ENCODE measurements at places on chromosomes 7 and 10.

DNA sequence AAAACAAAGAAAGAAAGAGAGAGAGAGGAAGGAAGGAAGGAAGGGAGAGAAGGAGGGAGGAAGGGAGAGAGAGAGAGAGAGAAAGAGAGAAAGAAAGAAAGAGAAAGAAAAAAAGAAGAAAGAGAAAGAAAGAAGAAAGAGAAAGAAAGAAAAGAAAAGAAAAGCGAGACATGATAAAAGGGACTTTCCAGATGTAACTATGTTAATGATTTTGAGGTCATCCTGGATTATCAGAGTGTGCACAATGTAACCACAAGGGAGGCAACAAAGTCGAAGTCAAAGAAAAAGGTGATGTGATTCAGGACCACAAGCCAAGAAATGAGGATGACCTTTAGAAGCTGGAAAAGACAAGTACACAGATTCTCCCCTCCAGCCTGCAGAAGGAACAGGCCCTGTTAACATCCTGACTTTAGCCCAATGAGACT, 48.9 kb upstream of the PAX2 start:
- DNase-seq = no peak

GRCh38 chr10:86370006-86370585, 3.5 kb upstream of the GRID1 start:
- peak; percentile 42 for DNase-seq

GRCh38 chr10:33799281-33799943, 464.9 kb upstream of the NRP1 start:
- DNase-seq = no peak

DNA sequence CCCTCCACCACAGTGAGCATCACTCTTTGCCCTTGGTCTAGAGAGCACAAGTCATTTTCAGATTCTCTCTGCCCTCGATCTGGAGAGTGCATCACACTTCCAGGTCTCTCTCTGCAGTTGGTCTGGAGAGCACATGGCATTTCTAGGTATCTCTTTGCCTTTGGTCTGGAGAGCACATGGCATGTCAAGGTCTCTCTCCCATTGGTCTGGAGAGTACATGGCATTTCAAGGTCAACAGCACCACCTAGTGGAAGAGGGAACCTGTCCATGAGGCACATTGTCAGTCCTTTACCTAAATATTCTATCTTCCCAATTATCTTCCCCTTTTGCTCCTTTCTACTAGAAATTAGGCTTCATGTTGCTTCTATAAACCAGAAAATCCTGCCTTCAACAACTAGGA, 1139.4 kb downstream of the XPNPEP1 start:
- no peak for DNase-seq

DNA sequence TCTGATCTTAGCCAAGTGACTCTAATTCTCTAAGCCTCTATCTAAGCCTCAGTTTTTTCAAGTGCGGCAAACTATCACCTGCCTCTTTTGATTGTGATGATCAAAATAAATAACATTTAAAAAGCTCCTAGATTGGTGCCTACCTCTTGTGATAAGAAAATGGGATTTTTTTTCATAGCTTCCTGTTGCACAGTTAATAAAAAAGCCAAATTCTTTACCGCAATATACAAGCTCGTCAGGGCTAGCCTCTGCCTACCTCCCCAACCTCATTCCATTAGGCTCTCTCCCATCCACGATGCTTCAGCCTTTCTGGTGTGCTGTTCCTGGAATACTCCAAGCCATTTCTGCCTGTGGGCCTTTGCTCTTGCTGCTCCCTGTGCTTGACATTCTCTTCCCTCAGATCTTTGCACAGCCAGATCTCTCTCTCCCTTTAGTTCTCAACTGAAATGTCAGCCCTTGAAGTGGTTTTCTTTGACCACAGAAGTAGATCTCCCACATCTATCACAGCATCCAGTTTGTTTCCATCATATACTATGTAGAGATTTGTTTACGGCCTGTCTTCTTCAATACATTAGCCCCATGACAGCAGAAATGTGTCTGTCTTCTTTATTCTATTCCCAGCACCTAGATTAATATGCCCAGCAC, 48.8 kb downstream of the SFR1 start:
- DNase-seq = no peak

DNA sequence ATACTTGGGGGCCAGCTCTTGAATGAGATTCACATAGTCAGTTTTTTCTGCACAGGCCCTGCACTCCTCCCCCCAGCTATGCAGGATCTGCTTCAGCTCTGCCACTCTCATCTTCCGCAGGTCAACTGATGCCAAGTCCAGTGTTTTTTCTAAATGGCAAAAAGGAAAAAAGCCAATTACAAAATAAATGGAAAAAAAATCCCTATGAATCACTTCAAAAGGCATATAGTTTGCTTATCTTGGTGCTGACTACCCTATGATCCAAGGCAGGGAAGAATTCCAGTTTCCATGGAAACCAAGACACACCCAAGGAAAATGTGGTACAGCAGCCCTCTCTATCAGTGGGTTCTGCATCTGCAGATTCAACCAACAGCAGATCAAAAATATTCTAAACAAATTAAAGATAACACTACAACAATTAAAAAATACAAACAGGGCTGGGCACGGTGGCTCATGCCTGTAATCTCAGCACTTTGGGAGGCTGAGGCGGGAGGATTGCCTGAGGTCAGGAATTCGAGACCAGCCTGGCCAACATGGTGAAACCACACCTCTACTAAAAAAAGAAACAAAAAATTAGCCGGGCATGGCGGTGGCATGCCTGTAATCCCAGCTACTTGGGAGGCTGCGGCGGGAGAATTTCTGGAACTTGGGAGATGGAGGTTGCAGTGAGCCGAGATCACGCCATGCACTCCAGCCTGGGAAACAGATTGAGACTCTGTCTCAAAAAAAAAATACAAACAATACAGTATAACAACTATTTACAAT, 17.6 kb downstream of the CDNF start:
- no peak for DNase-seq

GRCh38 chr7:80676404-80676803, 38.0 kb downstream of the CD36 start:
- DNase-seq = no peak

DNA sequence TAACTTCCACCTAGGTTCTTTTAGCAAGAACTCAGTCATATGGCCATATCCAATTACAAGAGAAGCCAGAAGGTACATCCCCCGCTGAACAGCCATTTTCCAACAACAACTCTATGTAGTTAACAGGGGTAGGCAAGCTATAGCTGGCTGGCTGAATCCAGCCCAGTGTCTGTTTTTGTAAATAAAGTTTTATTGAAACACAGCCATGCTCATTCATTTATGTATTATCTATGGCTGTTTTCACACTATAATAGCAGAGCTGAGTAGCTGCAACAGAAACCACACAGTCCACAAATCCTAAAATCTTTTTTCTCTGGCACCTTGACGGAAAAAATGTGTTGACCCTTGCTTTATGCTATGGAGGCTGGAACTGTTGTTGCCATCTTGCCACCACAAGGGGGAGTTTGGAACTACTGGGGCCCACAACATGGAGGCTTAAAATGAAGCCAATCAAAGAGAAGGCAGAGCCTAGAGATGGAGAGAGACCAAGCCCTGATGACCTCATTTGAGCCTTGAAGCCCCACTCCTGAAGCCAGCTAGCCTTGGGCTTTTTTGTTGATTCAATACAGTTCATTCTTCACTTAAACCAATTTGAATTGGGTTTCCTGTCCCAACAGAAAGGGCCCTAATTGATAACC, 33.3 kb upstream of the XPNPEP1 start:
- DNase-seq = peak; percentile 68

- peak; percentile 71 for DNase-seq
Measured at GRCh38 chr7:150451833-150452461, 1.5 kb downstream of the GIMAP8 start.

GRCh38 chr10:73858750-73859427, 15.5 kb downstream of the CAMK2G start:
- DNase-seq = no peak

- no peak for DNase-seq
Measured at GRCh38 chr10:117441812-117442443, 66.7 kb upstream of the PDZD8 start.

GRCh38 chr7:48040944-48041652, 5.8 kb downstream of the C7orf57 start:
- no peak for DNase-seq

DNA sequence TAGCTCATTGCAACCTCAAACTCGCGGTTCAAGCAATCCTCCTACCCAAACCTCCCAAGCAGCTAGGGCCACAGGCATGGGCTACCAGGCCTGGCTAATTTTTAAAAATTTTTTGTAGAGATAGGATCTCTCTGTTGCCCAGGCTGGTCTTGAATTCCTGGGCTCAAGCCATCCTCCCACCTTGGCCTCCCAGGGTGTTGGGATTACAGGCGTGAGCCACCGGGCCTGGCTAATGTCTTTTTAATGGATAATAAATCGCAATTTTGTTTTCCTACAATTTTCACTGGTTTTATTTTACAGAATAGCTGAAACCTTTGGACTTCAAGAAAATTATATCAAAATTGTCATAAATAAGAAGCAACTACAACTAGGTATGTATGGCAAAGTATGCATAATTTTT, 10.9 kb downstream of the NUB1 start:
- no peak for DNase-seq

DNA sequence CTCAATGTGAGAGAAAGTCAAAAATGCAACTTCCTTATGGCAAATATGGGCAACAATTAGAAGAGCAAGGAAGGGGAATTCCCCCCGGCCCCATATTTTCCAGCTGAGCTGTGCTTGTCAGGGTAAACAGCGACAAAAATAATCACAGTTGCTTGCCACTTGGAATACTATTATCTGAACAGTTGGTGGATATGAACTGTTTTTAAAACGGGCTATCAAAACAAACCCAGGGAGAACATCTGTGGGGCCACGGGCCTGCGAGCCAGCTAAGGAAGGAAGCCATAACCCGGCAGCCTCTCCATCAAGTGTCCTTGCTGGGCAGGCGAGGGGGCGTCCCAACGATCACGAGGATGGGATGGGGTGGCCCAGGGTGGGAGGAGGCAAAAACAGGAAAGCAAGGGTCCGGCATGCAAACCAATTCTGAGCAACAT, 228.4 kb downstream of the ARHGAP12 start:
- DNase-seq = no peak

GRCh38 chr7:106460792-106461254, 176.0 kb upstream of the NAMPT start:
- DNase-seq = no peak

DNA sequence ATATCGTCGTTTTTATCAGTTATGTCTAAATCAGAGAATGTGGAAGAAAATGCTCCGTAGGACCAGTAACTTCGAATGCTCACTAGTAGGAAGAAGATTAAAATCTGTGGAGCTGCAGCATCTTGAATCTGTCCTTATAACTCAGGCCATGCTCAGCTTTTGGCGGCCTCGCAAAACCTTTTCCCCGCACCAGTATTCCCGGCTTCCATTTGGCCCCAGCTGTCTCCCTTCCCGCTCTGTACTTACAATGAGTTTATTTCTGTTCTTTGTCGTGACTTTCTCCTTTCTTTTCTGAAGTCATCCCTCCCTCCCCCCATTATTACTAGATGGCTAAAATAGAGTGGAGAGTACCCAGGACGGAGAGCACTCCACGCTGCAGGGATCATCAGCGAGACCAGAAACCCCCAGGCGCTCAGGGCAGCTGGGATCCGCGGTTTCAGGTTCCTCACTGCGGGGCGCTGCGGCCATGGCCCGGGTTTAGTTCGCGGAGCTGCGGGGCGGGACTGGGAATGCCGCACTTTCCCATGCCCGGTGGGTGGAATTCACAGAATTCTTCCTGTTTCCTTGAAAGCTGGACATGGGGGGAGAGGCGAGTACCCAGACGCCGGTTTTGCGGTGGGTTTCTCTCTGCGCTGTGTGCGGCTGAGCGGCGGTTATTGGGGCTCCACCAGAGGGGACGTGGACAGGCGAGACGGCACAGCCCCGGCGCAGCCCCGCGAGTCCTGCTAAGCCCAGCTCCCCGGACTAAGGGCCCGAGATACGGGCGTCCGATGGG, 183.5 kb downstream of the POM121L12 start:
- DNase-seq = no peak

GRCh38 chr10:67976292-67977245, 92.1 kb downstream of the SIRT1 start:
- no peak for DNase-seq

GRCh38 chr10:124465003-124465776, 3.6 kb downstream of the LHPP start:
- DNase-seq = no peak

DNA sequence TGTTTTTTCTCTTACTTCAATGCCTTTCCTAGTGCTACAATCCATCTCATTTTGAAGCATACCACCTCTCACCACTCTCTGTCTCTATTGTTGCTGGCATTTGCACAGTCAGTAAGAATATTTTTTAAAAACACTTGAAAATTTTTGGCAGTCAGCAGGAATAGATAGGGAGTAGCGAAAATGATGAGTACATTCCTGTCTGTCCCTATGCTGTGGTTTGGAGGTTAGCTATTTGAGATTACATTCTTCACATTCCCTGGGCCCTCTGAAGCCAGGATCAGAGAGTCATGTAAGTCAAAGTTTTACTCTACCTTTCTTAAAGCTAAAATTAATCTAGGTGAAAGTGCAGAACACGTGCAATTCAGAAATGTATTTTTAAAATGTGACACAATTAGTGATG, 53.0 kb upstream of the MAGI2 start:
- DNase-seq = no peak

- no peak for DNase-seq
Measured at GRCh38 chr7:38367301-38367890, 94.0 kb upstream of the TARP start.

GRCh38 chr10:15712883-15713282, 6.8 kb downstream of the ITGA8 start:
- no peak for DNase-seq
